NCI-H69 (cell line): ENCODE measurements at places on chromosomes 3 and 15.

DNA sequence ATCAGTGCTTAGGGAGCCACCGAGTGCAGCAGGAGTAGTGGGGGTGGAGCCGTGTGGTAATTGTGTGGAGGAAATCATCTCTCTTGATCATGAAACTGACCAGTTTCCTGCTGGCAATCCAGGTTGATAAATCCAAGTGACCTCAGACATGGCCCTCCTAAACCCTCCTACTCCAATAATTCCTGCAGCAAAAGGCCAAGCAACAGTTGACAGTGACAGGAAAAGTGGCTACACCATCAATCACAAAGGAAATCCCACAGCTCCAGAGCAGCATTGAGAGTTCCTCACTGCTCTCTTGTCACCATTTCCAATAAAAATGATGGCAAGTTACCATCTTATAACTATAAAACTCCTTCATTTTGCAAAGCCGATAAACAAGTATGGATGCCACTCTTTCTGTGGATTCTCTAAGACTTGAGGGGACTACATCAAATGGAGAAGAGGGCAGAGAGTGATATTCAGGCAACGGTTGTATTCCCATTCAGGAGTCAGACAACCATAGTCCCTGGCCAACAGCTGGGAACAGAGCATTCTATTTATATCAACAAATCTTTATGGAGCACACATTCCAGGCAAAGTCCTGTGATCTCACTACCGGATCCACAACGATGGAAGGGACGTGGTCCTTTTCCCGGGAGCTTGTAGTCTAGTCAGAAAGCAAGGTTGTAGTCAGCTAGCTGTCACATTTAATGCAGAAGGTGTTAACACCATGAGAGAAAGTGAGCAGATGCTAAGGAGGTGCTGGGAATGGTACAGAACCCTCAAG is 312.5 kb upstream of the CTNNB1 start:
- DNase-seq, result no peak

- DNase-seq, result peak; percentile 48
Measured at GRCh38 chr15:45637552-45638033, 2.8 kb downstream of the SQOR start.

GRCh38 chr15:50797926-50798325 is 32.4 kb upstream of the SPPL2A start:
- no peak for DNase-seq

- DNase-seq, result no peak
Measured at GRCh38 chr3:27629366-27629765, 92.8 kb downstream of the EOMES start.

DNA sequence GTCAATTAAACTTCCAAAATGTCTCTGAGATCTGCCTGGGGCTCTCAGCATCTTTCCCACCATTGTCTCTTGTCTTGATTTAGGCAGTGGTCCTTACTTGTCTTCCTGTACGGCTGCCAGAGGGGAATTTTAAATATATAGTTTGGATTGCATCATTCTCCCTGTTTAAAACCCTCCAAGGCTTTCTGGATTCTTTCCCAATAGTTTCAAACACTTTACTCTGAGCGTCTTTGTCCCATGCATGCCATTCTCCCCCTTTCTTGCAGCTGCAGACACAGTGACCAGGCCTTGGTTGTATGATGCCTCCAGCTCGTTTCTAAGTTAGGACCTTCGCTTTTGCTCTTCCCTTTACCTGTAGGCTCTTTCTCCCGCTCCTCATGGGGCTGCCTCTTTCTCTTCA is 323.3 kb upstream of the CTNNB1 start:
- no peak for DNase-seq

GRCh38 chr15:81160312-81161159 is 26.5 kb downstream of the CFAP161 start:
- peak; percentile 66 for DNase-seq

GRCh38 chr3:141792495-141792894 is 29.3 kb downstream of the GRK7 start:
- no peak for DNase-seq

GRCh38 chr3:111521891-111522290 is 20.1 kb upstream of the CD96 start:
- DNase-seq, result no peak

DNA sequence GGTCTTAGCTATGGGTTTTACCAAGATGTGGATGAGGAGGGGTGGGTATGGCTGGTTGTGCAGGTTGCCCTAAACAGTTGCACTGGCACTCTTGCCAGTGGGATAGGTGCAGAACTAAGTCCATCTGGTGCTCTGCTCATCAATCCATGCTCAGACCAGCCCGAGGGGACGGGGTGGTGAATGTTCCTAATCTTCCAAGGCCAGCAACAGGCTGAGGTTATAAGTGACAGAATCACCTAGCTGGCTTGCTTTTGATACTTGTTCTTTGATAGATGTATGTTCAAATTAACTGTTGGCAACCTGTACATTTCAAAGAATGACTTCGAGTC is 53.5 kb upstream of the CCR2 start:
- DNase-seq, result no peak

DNA sequence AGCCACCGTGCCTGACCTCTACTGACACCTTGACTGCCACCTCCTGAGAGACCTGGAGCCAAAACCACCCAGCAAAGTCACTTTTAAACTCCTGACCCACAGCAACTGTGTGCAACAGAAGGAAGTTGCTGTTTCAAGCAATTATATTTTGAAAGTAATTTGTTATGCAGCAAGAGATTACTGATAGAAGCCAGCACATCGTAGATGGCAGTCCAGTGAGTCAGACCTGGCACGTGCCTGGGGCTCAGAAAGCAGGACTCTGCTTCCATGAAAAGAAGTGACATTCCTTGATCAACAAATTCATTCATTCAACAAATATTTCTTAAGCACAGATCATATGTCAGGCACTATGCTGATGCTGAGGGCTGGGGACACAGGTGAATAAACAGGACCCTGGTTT is 5.7 kb upstream of the CSPG4 start:
- DNase-seq, result no peak

DNA sequence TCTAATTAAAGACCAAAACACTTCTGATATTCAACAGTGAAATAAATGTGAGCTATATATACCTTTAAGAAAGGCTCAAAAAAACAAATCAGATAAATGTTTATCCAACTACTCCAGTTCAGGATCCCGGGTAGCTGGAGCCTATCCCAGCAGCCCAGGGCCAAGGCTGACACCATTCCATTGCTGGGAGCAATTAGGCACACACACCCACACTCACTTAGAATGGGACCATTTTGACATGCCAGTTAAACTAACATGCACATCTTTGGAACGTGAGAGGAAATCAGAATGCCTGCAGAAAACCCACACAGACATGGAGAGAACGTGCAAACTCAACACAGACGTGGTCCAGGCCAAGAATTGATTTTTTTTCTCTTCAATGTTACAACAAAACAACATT is 30.0 kb upstream of the PLSCR4 start:
- DNase-seq, result no peak

- no peak for DNase-seq
Measured at GRCh38 chr3:38147421-38147820, 9.0 kb downstream of the MYD88 start.

DNA sequence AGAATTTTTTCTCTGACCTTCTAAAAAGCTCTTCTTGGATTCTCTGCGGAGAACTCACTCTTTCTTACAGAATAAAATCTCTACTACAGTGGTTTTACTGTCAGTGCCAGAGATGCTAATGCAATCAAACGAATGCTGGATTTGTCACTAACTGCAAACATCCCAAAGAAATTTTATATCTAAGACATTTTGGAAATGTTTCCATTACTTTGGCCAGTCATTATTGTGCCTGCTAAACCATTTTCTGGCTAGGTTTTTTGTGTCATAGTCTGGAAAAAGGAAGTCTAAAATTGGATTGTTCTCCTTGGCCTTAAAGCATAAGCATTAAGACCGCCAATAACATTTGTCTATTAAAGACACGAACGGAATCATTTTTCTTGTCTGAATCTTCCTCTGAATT is 54.0 kb downstream of the PLOD2 start:
- no peak for DNase-seq

DNA sequence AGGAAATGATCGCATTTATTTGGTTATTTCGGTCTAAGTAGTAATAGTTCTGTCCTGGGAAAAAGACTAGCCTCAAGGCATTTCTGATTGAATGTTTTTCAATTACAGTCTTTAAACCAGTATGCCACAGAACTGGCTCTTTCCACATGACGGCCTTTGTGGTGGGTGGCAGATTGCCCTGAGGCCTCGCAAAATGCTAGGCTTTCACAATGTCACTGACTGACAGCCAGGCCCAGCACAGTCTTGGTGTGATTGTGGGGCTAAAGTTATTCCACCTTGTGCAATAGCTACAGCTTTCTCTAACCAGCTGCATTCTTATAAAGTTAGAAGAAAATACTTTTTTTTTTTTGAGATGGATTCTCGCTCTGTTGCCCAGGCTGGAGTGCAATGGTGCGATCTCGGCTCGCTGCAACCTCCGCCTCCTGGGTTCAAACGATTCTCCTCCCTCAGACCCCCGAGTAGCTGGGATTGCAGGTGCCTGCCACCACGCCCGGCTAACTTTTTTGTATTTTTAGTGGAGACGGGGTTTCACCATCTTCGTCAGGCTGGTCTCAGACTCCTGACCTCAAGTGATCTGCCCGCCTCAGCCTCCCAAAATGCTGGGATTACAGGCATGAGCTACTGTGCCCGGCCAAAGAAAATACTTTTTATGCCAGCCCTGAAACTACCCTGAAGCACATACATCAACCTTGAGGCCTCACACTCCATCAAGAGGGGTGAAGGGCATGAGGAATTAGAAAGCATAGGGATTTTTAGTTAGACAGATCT is 2.5 kb upstream of the ADIPOQ start:
- peak; percentile 10 for DNase-seq

DNA sequence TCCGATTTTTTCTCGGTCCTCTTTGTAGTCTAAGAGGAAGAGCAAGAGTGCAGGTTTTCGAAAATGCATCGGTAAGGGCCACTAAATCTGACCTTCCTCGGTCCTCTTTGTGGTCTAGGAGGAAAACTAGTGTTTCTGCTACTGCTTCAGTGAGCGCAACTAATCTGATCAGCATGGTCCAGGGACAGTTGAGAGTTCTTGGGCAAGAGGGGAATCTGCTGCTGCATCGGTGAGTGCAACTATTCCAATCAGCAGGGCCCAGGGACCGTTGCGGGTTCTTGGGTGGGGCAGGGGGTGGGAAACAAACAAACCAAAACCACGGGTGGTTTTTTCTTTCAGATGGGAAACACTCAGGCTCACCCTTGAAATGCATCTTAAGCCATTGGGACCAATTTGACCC is 10.5 kb upstream of the OSBPL11 start:
- no peak for DNase-seq

DNA sequence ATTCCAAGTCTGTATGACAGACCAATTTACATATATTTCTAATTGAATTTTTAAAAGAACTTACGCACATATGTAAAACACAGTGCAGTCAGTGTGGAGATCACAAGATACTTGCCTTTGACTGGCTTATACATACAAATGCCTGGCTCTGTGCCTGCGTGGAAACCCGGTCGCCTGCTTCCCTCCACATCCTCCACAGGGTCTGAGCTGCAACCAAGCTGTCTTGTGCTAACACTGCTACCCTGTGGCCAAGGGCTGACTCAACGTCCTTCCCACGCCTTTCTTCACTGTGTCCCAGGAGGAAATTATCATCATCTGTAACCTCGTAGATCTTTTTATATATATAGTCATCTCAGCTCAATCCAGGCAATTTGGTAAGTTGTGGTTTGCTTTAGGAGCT is 117.0 kb downstream of the WNT7A start:
- no peak for DNase-seq

- peak; percentile 19 for DNase-seq
Measured at GRCh38 chr3:103511891-103512290, 1077.1 kb downstream of the ZPLD1 start.
